Uterus (tissue), 4 donors: ENCODE measurements at places on chromosomes 12 and 14. TPM values are rescaled to one million over a fixed set of nuclear protein-coding genes. Genes with fewer than 3 reads are reported as not detected.

Gene ASCL4
- not detected for total RNA-seq

Gene NRIP2
- 9.5 TPM for total RNA-seq

Gene WNT1
- not detected for total RNA-seq

Gene RIPK3
- total RNA-seq: 0.29 TPM

Gene GRIP1
- 6.4 TPM for total RNA-seq

Gene LTB4R
- total RNA-seq: 4.4 TPM

Gene AVPR1A
- total RNA-seq: 59.9 TPM

GRCh38 chr14:74655599-74656395 lies 43.8 kb upstream of the LTBP2 start:
- no peak for DNase-seq

- DNase-seq: no peak
Observed at GRCh38 chr12:2456813-2457186, 338.0 kb upstream of the FKBP4 start.

DNA sequence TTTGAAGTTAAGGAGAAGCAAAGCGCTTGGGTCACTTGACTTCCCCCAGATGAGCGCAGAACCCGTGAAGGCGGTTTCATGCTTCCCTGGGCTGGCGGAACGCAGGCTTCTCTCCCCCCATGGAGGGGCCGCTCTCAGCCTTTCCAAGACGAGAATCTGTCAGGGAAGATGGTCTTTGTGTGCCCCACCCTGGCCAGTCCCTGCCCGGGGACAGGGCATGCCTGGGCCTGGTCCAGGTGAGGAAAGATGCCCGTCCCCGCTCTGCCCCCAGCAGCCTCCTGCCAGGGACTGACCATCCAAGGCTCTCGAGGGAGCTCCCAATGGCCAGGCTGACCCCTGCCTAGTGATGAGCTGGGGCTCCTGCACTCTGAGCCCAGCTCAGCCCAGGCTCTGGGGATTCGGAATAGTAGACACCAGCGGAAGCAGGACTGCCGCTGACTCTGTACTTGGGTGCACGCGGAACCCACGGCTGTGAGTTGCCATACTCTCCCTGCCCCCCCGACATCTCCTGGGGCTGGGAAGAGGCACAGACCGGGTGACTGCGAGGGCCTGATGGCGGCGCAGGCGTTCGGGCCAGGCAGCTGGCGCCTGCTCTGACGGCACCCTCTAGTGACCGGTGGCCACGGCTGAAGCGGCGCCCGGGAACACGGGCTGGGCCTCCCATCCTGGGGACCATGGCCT lies 142.2 kb upstream of the FKBP4 start:
- no peak for DNase-seq

GRCh38 chr12:8698879-8699278 lies 1.1 kb downstream of the RIMKLB start:
- no peak for DNase-seq

- no peak for DNase-seq
Observed at GRCh38 chr14:57297852-57298251, 29.1 kb downstream of the AP5M1 start.

GRCh38 chr12:127957001-127957660 lies 309.8 kb upstream of the TMEM132C start:
- no peak for DNase-seq

DNA sequence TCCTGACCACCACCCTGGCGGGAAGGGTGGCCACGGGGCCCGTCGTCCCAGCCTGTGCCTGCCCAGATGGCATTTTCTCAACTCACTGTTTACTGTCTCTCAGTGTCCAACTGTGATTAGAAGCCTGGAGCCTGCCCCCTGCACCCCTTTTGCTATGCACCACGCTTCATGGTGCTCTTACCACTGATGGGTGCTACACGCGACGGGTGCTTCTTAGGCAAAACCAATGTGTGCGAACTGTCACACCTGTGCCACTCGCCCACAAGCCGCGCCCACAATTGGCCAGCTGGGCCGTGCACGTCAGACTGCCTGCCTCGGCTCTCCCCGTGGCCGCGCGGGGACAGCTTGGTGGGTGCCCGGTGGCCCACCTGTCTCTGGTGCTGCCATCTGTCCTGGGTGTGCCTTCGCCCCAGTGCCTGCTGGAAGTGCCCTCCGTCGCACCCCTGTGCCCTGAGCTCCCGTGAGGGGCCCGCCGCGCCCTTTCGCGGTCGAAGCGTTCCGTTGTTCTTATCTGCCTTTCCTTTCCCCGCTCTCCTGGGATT lies 15.1 kb upstream of the AMN start:
- DNase-seq: no peak

DNA sequence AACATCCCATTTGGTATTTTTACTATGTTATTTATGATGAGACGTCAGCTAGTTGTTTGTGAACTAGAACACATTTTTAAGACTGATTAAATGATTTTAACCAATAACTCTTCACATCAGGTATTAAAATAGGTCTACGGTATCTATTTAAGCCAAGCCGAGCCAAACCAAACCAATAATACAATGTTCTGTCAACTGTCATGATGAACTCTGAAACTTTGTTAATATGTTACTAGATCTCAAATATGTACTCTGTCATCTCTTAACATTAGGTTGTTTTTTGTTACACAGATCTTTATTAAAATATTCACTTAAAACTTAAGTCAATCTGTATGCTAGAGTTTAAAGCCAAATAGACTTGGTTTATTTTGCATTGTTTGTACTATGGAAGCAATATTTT lies 1.0 kb downstream of the ART4 start:
- DNase-seq: no peak

DNA sequence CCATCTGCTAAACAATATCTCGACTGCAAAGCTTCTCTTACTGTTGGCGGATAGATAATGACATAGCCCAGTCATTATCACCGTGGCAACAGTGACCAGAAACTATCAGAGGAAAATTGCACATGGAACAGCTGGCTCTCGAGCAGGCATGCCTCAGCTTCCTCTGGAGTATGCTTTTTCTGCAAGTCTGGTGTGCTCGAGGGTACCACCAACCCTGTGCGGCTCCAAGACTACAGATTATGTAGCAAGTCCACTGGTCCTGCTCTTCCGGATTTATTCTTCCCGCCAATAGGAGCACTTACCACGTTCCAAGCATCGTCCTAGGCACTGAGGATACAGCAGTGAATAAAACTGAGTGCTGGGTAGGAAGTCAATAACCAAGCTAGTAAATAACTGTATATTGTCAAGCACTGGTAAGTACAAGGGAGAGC lies 1.4 kb upstream of the GLRX5 start:
- no peak for DNase-seq

- DNase-seq: no peak
Observed at GRCh38 chr12:117699575-117699974, 269.2 kb downstream of the KSR2 start.

GRCh38 chr12:43893670-43894069 lies 57.8 kb downstream of the TMEM117 start:
- DNase-seq: no peak

DNA sequence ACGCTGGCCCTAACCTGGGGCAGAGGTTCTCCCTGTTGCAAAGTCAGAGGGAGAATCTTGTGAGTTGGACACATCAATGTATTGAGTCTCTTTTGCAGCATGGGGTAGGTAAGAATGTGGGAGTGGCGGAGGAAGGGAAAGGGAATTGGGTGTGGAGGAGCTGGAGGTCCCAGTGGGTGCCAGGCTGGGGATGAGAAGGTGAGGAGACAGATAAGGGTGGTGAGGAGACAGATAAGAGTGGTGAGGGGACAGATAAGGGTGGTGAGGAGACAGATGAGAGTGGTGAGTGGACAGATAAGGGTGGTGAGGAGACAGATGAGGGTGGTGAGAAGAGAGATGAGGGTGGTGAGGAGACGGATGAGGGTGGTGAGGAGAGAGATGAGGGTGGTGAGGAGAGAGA lies 72.9 kb upstream of the SFSWAP start:
- no peak for DNase-seq

- DNase-seq: no peak
Observed at GRCh38 chr12:52515927-52516831, 4.0 kb downstream of the KRT5 start.

GRCh38 chr12:47980197-47980596 lies 16.8 kb downstream of the TMEM106C start:
- DNase-seq: no peak

- no peak for DNase-seq
Observed at GRCh38 chr14:103140316-103141109, 17.3 kb downstream of the TNFAIP2 start.

- no peak for DNase-seq
Observed at GRCh38 chr12:100249941-100250340, 16.9 kb downstream of the DEPDC4 start.

DNA sequence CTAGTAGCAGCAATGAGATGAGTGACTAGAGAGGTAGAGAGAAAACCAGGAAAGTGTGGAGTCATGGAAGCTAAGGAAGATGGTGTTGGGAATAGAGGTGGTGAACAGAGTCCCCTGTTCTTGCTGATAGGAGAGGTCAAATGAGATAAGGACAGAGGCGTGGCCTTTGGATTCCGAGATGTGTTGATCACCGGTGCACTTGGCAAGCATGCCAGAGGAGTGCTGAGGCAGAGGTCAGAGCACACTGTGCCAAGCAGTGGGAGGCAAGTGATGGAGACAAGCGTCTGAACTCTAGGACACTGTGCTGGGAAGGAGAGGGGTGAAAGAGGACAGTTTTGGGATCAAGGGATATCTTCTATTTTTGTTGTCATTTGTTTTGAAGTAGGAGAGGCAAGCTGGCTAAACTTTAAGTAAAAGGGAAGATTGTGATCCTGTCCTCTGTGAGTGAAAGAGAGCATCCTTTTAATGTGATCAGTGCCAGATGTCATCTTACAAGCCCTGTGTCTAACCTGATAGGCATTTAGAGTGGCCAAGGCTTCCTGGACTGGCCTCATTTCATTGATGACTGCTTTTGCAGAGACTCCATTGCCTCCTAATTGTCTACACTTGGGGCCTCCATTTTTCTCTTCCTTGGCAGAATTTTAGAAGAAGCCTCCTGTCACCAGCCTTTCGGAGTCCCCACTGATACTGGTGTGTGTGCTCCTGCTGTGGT lies 336.4 kb downstream of the CACNA1C start:
- DNase-seq: no peak

GRCh38 chr12:96587691-96588090 lies 98.3 kb downstream of the CFAP54 start:
- DNase-seq: no peak

DNA sequence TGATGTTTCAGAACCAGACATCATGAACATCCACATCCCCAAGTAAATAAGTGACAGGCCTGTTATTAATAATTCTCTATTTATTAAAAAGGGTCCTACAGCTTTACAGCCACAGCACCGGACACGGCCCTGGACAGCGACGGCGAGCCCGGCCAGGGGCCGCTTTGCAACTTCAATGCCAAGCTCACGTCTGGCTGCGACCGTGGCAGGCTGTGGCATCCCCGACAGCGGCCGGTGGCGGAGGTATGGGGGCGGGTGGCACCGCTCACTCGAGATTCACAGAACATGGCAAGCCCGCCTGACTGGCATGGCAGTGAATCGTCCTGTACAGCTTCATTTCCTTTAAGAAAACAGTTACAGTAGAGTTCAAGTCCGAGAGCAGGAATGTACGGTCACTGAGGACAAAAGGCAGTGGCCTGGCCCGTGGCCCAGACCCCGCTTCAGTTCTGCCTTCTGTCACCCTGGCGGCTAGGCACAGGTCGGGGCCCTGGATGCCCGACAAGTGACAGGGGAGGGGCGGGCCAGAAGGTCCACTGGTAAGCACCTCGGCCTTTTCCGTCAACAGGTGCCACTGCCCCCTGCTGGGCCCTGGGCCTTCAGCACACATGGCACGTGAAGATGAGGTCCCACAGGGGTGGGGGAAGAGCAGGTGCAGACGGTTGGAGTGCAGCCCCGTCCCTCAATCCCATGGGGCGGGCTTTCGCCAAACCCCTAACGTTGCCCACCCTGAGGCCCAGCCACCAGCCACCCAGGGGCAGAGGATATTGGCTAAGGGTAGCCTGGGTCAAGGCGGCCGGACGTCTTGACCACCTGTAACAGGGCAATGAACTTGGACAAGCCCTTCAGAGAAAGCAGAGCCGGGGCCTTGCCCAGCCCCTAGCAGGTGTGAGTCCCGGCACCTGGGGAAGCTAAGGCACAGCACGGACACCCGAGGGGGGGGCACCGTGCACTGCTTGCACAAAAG lies 30.3 kb downstream of the HIP1R start:
- no peak for DNase-seq

DNA sequence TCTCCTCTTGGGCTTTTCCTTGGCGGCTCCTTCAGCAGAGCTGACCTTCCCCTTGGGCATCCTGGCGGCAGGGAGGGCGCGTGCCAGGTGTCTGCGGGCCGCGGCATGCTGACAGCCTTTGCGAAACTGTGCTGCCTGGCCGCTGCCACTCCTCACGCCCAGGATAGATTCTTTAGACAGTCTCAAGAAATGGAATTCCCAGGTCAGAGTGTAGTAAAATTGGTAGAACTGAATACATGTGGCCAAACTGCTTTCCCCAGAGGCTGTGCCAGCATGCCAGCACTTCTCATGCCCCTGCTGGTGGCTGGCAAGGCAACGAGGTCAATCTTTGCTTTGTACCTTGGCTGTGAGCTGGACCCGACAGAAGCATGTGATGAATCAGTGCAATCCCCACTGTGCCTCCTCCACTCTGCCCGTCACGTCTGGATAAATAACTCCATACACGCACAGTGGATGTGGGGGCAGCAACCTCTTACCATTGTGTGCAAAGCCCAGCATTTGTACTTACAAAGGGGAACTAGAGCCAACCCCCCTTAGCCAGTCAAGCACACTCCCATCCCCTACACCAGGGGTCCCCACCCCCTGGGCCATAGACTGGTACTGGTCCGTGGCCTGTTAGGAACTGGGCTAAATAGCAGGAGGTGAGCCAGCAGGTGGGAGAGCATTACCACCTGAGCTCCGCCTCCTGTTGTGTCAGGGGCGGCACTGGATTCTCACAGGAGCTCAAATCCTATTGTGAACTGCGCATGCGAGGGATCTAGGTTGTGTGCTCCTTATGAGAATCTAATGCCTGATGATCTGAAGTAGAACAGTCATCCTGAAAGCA lies 90.9 kb downstream of the ACTN1 start:
- no peak for DNase-seq

DNA sequence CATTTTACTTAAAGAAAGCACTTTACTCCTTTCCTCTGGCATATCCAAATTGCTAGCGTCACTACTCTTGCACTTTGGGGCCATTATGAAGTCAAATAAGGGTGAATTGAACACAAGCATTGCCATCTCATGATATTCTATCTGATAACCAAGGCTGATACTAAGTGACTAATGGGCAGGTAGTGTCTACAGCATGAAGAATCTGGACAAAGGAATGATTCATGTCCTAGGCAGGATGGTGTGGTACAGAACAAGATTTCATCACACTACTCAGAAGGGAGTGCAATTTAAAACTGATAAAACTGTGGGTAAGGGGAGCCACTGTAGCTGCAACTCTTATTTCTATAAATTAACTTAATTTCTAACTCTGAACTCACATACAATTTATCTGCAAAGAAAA lies 7.7 kb upstream of the SLC6A15 start:
- no peak for DNase-seq

- no peak for DNase-seq
Observed at GRCh38 chr14:63895510-63895909, 42.7 kb downstream of the SYNE2 start.

GRCh38 chr14:70896981-70897380 lies 10.3 kb upstream of the PCNX1 start:
- no peak for DNase-seq

- no peak for DNase-seq
Observed at GRCh38 chr12:115873451-115874082, 403.9 kb downstream of the MED13L start.

- no peak for DNase-seq
Observed at GRCh38 chr12:113407931-113408600, 4.4 kb upstream of the SDS start.
